ENCODE measurements at places on chromosomes 7 and 10.

- no peak for DNase-seq
Measured at GRCh38 chr10:93218386-93218785, 144.7 kb downstream of the CYP26A1 start.

- DNase-seq, result no peak
Measured at GRCh38 chr7:155293721-155294510, 3.8 kb upstream of the INSIG1 start.

GRCh38 chr10:28254290-28254985 lies 48.4 kb downstream of the MPP7 start:
- no peak for DNase-seq

DNA sequence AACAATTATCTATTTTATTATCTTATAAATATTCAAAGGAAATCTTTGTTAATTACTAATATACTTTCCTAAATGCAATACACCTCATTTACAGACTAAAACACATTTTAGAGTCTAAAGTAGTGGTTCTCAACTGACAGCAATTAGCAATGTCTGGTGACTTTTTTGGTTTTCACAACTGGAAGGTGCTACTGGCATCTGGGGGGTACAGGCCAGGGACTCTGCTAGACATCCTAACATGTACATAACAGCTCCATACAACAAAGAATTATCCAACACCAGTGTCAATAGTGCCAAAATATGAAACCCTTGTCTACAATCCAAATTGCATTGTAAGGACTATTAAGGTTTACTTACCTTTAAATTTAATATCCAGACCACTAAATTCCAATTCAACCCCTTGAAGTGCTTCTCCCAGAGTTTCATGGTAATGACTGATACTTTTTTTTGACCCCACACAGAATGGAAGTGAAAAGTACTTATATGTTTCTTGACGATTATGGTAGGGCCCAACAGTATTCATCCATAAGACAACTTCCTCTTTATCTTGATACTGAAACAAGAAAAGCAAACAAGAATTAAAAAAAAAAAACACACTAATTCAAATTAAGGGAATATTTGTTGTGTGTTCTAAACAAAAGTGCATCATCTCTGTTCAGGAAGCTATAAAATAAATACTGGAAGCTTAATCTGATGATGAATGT lies 10.4 kb downstream of the TM9SF3 start:
- DNase-seq, result no peak
